ENCODE measurements at places on chromosomes 6 and 20.
A peak's percentile ranks its signal among the peaks of the same experiment; 100 is the strongest.

GRCh38 chr6:118260833-118261232, 287.3 kb upstream of the PLN start:
- DNase-seq = no peak

DNA sequence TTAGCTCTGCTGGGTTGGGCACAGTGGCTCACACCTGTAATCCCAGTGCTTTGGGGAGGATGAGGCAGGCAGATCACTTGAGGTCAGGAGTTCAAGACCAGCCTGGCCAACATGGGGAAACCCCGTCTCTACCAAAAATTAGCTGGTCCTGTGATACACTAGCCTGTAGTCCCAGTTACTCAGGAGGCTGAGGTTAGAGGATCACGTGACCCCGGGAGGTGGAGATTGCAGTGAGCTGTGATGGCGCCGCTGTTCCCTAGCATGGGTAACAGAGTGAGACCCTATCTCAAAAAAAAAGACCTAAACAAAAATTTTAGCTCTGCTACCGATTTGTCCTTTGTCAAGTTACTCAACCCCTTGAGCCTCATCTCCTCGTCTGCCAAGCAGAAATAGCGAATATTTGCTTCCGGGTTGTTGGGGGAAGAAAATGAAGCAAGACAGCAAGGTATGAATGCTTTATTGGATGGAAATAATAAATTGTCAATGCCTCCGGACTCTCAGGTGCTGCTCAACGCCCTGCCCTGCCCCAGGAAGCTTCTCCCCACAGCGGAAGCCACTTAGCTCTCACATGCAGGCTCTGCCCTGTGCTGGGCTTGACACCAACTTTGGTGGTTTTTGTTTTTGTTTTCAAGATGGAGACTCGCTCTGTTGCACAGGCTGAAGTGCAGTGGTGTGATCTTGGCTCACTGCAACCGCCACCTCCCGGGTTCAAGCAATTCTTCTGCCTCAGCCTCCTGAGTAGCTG, 24.9 kb upstream of the ITCH start:
- no peak for DNase-seq

GRCh38 chr6:44738601-44739146, 351.2 kb downstream of the CDC5L start:
- peak; percentile 88 for DNase-seq

DNA sequence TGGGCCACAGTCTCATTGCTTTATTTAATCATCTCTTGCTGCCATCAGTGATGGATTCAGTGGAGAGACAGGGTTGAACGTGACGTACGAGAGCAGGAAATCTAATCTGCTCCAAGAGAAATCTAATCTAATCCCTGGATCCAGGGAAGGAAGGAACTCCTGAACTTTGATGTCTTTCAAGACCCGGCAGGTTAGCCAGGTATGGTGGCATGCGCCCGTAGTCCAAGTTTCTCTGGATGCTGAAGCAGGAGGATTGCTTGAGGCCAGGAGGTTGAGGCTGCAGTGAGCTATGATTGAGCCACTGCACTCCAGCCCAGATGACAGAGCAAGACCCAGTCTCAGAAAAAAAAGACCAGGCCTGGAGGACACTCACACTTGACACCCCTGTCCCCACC, 11.4 kb upstream of the PGC start:
- no peak for DNase-seq

DNA sequence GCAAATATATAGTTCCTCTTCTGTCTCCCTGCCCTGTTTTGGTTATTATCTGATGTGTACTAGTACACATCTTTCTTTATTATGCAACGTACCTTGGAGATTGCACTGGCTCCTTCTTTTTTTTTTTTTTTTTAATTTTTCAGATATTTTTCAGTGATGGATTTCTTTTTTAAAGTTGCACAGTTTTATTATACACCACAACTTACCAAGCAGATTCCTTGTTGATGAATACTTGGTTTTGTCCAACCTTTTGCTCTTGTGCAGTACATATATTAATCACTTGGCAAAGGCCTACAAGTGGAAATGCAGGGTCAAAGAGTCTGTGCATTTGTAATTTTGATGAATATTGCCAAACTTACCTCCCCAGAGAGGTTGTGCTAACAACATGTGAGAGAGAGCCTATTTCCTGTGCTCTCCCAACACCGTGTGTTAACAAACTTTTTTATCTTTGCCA, 50.1 kb upstream of the RNF24 start:
- DNase-seq = peak; percentile 97

DNA sequence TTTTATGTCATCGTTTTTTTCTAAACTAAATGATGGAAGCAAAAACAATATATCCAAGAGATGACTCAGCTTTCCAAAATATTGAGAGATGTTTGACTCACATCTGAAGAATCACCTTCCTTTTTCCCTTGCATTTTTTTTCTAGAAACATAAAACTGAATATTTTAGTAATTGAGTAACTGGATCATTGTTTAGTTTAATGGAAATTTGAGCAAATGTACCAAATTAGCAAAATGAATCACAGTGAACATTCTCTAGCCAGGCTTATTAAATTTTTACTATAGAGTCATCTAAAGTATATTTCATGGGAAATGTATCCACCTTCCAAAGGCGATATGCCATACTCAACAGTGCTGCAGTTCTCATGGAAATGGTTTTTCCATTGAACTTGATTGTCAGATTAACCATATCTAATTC, 145.5 kb downstream of the TENT5A start:
- peak; percentile 80 for DNase-seq

GRCh38 chr6:54288474-54288873, 19.8 kb upstream of the TINAG start:
- no peak for DNase-seq

DNA sequence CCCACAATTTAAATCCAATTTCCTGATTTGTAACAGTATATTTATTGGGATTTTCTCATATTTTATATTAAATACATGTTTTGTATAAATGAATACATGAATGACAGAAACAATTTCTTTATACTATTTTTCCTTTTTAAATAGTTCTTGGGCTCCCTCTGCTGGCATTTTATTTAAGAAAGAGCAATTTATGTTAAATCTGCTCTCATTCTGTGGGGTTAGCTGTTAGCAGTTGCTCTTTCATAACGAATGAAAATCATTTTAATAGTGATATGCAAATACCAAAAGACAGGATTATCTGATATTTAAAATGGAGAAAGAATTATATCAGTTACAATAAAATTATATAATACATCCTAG, 118.3 kb downstream of the RALGAPA2 start:
- peak; percentile 39 for DNase-seq

GRCh38 chr20:51470907-51471411, 71.6 kb downstream of the NFATC2 start:
- no peak for DNase-seq

- DNase-seq = no peak
These were observed 4.3 kb upstream of the SRC start for GRCh38 chr20:37341632-37342031.

DNA sequence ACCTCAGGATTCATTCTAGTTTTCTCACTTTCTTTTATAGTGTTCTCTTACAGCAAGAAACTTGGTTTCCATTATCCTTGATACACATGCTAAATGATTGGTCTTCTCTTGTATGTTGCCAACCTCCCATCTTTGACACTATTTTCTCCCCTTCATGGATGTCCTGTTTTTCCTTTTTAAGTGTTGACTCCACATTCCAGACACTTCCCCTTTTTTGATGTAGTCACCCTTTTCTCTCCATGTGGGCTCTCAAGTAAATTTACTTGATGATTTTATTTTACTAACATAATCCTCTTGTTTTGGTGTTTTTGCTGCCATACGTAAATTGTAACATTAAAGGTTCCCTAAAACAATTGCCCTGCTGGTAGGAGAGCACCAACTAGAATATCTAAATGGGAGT, 148.1 kb downstream of the ZFAND3 start:
- DNase-seq = no peak

DNA sequence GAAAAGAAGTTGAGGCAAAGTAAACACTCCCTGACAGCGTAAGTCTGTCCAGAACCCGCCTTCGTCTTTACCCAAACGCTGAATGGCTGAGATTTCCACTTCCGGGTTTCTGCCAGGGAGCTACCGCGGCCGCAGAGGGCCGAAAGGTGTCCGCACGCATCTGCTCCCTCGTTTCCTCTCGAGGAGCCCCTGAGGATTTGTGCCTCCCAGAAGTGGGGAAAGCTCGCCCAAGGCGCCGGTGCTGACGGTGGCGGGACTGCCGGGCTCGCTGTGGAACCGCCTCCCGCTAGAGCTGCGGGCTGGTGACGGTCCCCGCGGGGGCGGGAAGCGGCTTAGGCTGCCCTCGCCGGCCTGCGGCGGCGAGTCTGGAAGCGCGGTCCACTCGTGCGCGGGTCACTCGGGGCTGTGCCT, 1760.2 kb upstream of the DEFB115 start:
- DNase-seq = peak; percentile 11

GRCh38 chr6:45487645-45488044, 109.9 kb upstream of the SUPT3H start:
- DNase-seq = no peak

DNA sequence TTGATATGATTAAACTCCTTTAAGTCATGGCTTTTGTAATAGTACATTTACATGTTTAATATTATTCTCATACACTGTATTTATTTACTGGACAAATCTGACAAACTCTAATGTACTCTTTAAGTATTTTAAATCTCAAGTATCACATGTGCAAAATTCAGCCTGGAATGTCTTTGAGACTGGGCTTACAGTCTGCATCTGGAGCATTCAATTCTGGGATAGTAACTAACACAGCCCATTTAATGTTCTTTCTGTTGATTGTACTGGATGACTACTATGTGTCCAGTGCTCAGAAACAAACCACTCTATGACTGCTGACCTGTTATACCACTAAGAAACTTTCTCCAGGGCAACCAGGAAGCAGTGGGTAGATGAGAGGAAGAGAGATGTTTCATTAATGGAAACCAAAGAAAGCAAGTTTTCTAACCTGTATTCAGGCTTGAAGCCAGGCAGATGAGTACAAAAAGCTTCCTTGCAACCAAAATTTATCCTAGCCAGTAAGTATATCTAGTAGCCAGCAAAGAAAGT, 26.8 kb downstream of the FBXL4 start:
- DNase-seq = no peak

DNA sequence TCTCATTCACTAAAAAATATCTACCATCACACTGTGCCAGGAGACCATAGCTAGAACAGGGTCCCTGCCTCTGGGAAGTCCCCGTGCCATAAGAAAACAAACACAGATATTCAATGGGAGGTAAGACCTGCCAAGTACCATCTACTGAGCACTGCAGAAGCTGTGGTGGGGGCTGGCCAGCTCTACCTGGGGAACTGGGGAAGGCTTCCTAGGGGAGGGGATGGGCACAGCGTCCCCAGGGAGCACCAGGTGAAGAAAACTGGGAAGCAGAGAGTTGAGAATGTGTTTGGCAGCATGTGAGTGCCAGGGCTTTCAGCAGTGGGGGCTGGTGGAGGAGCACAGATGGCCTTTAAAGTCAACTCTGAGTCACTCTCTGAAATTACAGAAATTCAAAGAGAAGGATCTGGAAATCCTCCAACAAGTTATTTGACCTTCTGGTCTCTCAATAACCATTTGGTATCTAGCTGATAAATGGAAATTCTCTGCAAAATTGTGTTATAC, 85.2 kb downstream of the SHLD1 start:
- DNase-seq = peak; percentile 43

GRCh38 chr6:63571361-63572043, 778 bp upstream of the LOC128125822 start:
- peak; percentile 76 for DNase-seq

- DNase-seq = no peak
These were observed 34.7 kb downstream of the TFEB start for GRCh38 chr6:41700463-41701347.
